ENCODE measurements at places on chromosomes 5 and 9. TPM values are rescaled to one million over a fixed set of nuclear protein-coding genes. Genes with fewer than 3 reads are reported as not detected.
A peak's percentile ranks its signal among the peaks of the same experiment; 100 is the strongest.

Gene USP20
- total RNA-seq, result 4.9 TPM

Gene ZNF462
- 8.8 TPM for total RNA-seq

Gene DNM1
- total RNA-seq, result 0.48 TPM

Gene SLC36A2
- total RNA-seq, result not detected

- DNase-seq, result no peak
Measured at GRCh38 chr5:146633323-146633764, 117.4 kb upstream of the GPR151 start.

DNA sequence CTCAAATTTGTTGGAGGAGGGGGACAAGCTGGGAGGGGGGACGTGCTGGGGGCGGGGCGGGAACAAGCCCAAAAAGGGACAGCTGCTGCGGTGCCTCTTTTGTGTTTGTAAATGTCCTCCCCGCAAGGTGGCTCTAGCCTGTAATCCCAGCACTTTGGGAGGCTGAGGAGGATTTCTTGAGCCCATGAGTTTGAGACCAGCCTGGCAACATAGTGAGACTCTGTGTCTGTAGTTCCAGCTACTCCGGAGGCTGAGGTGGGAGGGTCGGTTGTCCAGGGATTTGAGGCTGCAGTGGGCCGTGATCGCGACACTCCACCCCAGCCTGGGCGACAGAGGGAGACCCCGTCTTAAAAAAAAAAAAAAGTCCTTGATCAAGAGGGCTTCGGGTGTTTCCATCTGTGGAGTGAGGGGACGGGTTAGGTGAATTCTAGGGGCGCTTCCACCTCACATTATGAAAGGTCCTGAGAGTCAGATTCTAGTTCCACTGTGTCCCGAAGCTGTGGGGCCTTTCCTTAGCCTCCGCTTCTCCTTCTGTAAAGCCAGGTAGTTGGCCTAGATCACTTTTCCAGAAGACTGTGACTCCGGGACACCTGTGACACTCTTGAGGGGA lies 779 bp upstream of the CTNNA1 start:
- peak; percentile 47 for DNase-seq

DNA sequence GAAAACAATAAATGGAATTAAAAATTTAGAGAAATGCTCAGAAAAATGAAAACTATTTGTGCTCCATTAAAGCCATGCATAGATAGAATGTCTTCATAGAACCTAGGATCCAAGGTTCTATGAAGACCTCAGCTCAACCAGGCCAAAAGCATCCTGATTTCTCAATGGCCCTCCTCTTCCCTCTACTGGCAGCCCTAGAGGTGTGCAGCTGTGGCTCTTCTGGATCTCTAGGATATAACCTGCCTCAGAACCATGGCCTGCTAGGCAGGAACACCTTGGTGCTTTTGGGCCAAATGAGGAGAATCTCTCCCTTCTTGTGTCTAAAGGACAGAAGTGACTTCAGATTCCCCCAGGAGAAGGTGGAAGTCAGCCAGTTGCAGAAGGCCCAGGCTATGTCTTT lies 15.1 kb downstream of the IFNA1 start:
- DNase-seq, result no peak

GRCh38 chr9:1701113-1701512 lies 314.0 kb upstream of the SMARCA2 start:
- peak; percentile 4 for DNase-seq
